ENCODE measurements at places on chromosomes 13 and 19.

GRCh38 chr19:1671716-1672037 is 19.3 kb upstream of the TCF3 start:
- no peak for DNase-seq

DNA sequence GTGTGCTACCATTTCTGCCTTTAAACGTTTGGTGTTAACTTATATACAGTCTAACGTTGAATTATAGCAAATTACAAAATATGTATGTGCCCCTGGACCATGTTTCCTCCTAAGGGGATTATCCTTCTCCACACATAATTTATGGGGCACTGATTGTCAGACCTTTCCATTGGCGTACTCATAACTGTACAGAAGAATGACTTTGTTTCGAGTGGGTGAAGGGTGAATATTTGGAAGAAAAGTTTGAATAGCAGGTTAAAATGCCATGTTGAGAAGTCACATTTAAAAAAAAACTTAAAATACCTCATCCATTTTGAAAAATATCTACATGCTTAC is 58.8 kb downstream of the SLC10A2 start:
- no peak for DNase-seq

- no peak for DNase-seq
These were observed 13.5 kb upstream of the GAS6 start for GRCh38 chr13:113877149-113877990.

DNA sequence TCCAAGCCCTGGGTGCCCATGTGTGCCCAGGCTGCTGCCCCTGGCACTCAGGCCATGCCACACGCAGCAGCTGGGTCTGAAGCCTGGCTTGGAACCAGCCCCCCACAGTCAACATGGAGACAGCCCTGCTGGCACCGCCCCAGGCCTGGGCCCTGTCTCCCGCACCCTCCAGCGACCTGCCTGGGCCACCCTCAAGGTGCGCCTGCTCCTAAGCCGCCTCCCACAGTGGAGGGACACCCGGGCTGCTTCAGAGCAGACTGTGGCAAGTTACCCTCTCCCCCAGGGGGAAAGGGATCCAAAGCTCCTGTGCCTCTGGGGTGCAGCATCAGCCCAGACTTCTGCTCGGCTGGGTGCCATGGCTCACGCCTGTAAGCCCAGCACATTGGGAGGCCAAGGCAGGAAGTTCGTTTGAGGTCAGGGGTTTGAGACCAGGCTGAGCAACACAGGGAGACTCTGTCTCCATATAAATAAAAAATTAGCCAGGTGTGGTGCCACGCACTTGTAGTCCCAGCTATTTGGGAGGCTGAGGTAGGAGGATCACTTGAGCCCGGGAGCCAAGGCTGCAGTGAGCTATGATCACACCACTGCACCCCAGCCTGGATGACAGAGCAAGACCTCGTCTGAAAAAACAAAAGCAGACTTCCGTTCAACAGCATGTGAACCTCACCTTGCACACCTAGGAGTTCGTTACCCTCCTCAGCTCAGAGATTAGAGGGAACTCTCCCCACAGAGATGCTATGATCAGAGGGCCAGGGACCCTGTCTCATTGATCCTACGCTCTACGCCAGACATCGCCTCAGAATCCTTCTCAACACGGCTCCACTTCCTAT is 15.6 kb downstream of the ELL start:
- peak; percentile 61 for DNase-seq

DNA sequence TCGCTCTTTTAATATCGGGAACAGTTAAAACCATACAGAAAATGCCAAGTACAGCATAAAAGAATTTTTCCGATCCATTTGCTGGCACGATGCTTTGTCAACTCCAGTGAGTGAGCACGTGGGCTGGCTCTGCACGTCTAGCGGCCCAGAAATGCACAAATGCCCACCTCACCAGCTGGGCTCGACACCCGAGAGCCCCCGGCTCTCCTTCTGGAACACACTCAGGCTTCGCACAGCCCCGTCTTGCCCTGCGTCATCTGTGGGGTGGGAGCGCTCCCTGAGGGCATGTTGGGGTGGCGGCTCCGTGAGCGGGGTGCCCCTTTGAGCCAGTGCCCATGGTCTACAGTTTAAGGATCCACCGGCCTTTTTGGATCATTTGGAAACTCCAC is 24.5 kb downstream of the ATP4B start:
- DNase-seq, result no peak

DNA sequence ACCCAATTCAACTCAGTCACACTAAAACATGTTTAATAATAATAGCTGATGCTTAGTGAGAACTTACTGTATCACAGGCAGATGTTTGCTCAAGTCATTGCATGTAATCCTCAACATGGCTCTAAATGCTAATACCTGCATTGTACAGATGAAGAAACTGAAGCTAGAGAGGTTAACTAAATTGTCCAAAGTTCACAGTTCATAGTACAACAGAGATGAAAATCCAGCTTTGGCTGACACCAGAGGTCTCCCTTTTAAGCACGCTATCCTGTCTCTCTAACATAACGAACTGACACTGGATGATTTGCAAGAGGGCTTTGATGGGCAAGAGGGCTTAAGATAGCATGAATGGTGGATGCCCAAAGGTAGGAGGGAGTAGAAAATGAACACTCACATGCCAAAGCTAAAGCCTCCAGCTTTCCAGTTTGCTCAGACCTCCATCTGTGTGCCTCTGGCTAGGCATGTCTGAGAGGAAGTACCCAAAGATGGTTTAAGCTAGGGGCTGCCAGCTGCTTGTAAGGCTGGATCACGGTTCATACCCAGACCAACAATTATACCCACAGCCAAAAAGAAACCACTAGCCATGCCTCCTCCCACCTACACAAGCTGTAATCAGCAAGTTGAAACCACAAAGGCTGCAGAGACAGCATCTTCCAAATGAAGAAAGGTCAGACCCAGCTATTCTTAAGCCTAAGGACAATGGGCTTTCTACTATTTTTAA is 196.9 kb upstream of the UBL3 start:
- DNase-seq, result no peak

DNA sequence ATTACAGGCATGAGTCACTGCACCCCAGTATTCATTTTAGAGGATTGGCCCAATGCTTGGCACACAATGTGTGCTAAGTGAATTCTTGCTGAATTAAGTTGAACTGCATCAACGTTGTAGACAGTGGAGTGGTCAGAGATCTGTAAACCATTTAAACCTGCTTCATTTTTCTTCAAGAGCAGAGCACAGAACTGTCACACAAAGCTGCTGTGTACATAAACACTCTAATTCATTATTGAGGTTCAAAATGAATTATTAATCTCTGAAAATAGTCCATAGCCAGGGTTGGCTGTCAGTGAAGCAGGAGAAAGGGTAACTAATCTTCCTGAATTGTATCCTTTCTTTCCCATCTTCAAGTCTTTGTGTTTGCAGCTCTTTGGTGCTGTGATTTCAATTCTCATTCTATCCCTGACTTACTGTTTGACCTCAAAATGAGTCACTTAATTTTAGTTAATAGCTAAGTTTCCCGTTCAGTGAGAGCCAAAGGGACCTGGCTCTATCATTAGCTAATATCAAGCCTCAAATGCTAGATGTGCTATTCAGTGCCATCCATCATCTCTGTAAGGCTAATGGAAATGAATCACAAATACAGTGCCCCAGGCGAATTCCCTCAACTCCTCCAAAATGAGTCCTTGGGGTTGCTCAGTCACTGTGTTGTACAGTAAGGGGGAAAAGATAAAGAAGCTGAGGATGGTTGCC is 77.0 kb upstream of the TSC22D1 start:
- DNase-seq, result no peak

GRCh38 chr19:17629760-17630159 is 58.4 kb downstream of the UNC13A start:
- DNase-seq, result no peak

GRCh38 chr13:112056284-112056727 is 10.6 kb upstream of the SOX1 start:
- no peak for DNase-seq
